ENCODE measurements at places on chromosomes 11 and 22.

- H3K27me3 ChIP-seq = no peaks in the 10 kb centered on the region
- no peak overlapping the region for H3K27ac ChIP-seq
- no peaks in the 10 kb centered on the region for H3K4me1 ChIP-seq
- DNase-seq = no peak
- no peak overlapping the region for H3K4me3 ChIP-seq
Observed at GRCh38 chr11:110035357-110035756, 57.8 kb upstream of the ZC3H12C start.

GRCh38 chr11:110720431-110721275 lies 8.4 kb upstream of the ARHGAP20 start:
- H3K27me3 ChIP-seq = peaks cover 3% of the 10 kb centered on the region
- no peaks in the 10 kb centered on the region for H3K4me1 ChIP-seq
- no peaks in the 10 kb centered on the region for H3K36me3 ChIP-seq
- H3K27ac ChIP-seq = no peak overlapping the region
- DNase-seq = no peak

DNA sequence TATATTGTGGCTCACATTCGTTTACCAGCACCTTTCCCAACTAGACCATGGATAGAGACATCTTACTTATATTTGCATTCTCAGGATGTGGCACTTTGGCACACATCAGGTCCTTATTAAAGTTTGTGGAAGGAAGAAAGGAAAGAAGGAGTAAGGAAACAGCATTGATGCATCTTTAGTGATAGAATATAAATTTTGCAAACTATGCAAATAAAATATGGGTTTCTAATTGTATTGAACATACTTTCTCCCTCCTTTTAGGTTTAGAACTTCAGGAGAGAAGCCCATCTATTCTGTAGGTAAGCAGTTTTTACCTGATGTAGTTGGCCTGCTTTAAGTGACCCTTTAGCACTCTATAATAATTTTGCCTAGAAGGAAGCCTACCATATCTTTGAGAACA lies 20.4 kb downstream of the MRPL48 start:
- no peak for DNase-seq
- H3K4me3 ChIP-seq = no peak overlapping the region
- no peaks in the 10 kb centered on the region for H3K4me1 ChIP-seq
- peaks cover 14% of the 10 kb centered on the region for H3K36me3 ChIP-seq
- H3K27ac ChIP-seq = no peak overlapping the region

DNA sequence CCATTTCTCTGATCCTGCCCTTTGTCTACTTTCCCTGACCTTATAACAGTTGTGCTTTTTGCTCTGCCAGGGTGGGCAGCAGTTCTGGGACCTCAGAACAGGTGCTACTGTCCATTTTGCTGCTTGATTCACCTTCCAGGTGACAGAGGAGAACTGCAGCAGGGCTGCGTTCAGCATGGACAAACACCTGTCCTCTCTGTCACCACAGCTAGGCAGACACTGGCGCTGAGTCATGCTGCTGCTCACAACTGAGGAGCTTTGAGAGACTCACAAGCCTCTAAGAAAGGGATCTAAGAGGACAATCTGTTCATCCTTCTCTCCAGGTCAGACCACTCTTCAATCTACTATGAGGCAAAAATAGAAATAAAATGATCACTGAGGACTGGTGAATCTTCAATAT lies 1144.5 kb upstream of the CCDC90B start:
- no peak overlapping the region for H3K27ac ChIP-seq
- no peaks in the 10 kb centered on the region for H3K4me1 ChIP-seq
- H3K27me3 ChIP-seq = no peaks in the 10 kb centered on the region
- no peaks in the 10 kb centered on the region for H3K36me3 ChIP-seq
- no peak for DNase-seq

DNA sequence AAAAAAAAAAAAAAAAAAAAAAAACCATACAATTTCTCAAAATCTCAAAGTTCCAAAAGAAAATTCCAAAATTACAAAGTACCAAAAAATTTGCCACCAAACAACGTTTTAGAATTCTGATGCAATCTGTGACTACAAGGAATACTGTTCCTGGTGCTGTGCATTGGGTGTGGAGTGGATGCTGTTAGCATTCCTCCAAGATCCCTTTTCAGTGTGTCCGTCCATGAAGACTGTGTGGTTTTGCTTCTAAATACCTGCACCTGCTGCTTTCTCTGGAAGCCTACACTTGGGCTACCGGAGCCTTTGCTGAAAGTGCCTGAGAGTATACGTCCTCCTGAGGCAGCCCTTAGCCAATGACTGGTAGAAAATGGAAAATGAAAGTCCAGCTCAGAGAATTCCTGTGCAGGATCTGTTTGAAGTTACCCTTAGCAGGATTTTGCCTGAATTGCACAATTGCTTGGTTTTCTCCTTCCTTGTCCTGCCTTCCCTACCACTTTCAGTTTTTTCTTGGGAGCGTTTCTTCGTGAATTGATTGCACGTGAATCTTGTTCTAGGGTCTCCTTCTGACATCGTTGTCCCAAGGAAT lies 140.8 kb downstream of the TRPC6 start:
- H3K4me1 ChIP-seq = no peaks in the 10 kb centered on the region
- H3K27me3 ChIP-seq = no peaks in the 10 kb centered on the region
- DNase-seq = no peak
- no peak overlapping the region for H3K4me3 ChIP-seq
- H3K36me3 ChIP-seq = no peaks in the 10 kb centered on the region
- H3K27ac ChIP-seq = no peak overlapping the region

- H3K4me1 ChIP-seq = no peaks in the 10 kb centered on the region
- no peaks in the 10 kb centered on the region for H3K36me3 ChIP-seq
- no peak overlapping the region for H3K4me3 ChIP-seq
- no peaks in the 10 kb centered on the region for H3K27me3 ChIP-seq
- DNase-seq = no peak
Observed at GRCh38 chr11:25928076-25928475, 403.9 kb upstream of the ANO3 start.

DNA sequence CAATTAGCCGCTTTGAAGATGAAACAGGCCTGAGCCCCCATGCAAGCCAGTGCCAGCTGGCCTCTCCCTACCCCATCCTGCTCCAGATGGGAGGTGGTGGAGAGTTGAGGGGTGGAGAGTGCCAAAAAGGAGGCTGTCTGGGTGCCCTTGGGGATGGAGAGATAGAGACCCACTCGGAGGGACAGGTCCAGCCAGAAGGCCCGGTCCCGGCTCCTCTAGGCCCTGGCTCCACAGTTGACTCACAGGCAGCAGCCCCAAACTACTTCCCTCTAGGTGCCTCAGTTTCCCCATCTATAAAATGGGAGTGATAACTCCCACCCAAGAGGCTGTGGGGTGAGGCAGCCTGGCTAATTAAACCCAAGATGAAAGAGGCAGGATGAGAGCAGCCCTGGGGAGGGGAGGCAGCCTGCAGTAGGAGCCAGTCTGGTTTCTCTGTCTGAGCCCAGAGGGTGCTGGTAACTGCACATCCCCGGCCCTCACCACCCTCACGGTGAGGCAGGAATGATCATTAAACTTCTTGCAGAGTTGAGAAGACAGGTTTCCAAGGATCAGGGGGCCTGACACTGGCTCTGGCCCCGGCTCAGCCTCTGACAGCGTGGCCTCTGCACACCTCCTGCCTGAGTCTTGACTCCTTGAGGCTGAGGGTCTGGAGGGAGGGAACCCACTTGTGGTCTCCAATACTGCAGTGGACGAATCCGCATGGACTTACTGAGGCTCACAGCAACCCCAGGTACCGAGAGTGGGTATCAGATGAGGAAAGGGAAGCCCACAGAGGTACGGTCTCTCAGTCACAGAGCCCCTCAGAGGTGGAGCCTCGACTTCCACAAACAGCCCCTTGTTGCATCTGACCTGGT lies 1.4 kb upstream of the AP5B1 start:
- no peak overlapping the region for H3K4me3 ChIP-seq
- no peaks in the 10 kb centered on the region for H3K27me3 ChIP-seq
- H3K4me1 ChIP-seq = peaks cover 52% of the 10 kb centered on the region
- no peak for DNase-seq
- H3K36me3 ChIP-seq = peaks cover 21% of the 10 kb centered on the region
- H3K27ac ChIP-seq = no peak overlapping the region

DNA sequence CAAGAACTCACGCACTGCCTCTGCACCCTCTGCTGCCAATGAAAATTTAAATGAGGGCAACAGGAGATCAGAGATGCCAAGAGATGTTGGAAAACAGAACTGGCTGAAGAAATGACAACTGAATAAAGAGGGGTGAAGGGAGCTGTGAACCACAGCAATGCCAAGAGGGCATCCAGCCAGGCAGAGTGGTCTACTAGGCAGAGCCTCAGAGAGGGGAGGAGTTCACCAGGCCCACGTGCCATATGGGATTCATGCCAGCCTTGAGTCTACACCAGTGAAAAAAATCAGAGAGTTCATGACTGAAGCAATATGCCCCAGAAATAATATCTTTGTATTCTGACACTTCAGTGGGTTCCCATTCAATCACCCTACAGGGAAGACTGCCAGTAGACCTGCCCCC lies 4.4 kb downstream of the APOL2 start:
- no peak for DNase-seq
- H3K36me3 ChIP-seq = peaks cover 12% of the 10 kb centered on the region
- no peak overlapping the region for H3K4me3 ChIP-seq
- peaks cover 39% of the 10 kb centered on the region for H3K4me1 ChIP-seq
- H3K27me3 ChIP-seq = no peaks in the 10 kb centered on the region

DNA sequence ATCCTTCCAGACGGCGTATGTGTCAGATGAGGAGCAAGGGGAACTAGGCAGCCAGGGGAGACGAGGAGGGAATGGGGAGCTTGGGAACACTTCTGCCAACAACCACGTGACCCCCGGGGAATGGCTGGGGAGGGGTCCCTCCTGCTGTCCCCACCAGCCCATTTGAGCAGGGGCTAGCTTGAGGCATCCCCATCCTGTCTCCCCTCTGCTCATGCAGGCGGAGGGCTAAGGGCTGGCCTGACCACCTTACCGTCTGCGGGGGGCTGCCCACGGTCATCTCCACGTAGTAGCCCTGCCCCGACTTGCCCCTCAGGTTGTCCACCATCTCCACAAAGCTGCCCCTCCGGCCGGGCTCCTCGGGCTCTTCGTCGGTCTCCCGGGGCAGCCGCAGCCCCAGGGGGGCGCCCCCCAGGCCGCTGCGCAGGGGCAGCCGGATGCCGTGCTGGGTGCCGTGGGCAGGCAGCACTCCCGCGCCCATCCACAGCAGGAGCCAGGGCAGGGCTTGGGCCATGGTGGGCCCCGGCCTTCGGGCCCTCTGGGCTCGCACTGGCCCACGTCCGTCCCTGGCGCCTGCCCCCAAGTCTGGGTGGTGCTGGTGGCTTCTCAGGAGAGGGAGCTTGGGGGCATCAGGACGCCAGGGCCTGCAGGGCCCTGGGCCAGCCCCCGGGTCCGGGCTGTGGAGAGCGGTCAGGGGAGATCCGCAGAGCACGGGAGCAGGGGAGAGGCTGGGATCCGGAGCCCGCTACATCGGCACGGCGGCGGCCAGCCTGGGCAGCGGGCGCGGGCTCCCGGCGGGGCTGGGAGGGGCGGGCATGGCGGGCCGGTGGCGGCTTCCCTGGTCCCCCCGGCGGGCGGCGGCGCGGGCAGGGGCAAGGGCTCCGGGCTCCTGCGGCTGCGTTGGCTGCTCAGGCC lies 515 bp downstream of the BACE1 start:
- peaks cover 3% of the 10 kb centered on the region for H3K4me1 ChIP-seq
- no peaks in the 10 kb centered on the region for H3K27me3 ChIP-seq
- peak; percentile 21 for DNase-seq
- H3K27ac ChIP-seq = no peak overlapping the region
- H3K36me3 ChIP-seq = no peaks in the 10 kb centered on the region

DNA sequence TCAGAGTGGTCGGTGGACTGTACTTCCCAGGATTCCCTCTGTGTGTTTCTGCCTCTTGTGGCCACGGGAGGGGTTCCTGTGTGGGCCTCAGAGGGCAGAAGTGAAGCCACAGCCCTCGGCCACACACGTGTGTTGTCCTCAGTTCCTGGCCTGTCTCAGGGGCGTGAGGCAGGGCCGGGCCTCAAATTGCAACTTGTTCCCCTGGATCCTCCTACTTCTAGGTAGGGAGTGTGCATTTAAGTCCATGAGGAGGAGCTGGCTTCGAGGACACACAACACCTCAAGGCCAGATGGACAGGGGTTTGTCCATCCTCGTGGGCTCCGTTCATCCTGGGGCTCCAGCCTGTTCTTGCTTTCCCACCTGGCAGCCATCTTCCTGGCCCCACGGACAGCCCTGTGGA lies 573.0 kb downstream of the TBC1D22A start:
- H3K4me3 ChIP-seq = no peak overlapping the region
- H3K27me3 ChIP-seq = no peaks in the 10 kb centered on the region

- H3K4me1 ChIP-seq = peaks cover 2% of the 10 kb centered on the region
- H3K27ac ChIP-seq = no peak overlapping the region
- peak; percentile 58 for DNase-seq
- H3K4me3 ChIP-seq = peak overlapping the region; percentile 28
- H3K27me3 ChIP-seq = no peaks in the 10 kb centered on the region
- no peaks in the 10 kb centered on the region for H3K36me3 ChIP-seq
Observed at GRCh38 chr11:554428-555226, 5.9 kb downstream of the LMNTD2 start.

DNA sequence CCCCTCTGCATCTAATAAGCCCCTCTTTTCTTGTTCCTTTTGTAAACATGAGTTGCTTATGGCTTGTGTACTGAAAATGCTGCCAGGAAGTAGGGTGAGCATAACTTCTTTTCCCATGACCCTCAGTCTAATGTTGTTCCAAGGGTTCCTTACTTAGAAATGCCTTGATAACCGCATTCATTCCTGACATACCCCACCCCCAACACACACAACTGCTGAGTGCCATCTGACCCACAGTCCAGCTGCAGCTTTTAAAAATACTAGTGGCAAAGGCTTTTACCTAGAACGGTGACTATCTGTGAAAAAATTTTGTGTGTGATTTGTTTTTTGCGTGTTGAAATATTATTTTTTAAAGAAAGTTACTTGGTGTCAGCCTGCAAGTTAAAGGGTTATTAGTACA lies 52.6 kb downstream of the ARHGAP42 start:
- H3K27me3 ChIP-seq = no peaks in the 10 kb centered on the region
- no peaks in the 10 kb centered on the region for H3K4me1 ChIP-seq
- H3K36me3 ChIP-seq = no peaks in the 10 kb centered on the region
- H3K4me3 ChIP-seq = no peak overlapping the region

DNA sequence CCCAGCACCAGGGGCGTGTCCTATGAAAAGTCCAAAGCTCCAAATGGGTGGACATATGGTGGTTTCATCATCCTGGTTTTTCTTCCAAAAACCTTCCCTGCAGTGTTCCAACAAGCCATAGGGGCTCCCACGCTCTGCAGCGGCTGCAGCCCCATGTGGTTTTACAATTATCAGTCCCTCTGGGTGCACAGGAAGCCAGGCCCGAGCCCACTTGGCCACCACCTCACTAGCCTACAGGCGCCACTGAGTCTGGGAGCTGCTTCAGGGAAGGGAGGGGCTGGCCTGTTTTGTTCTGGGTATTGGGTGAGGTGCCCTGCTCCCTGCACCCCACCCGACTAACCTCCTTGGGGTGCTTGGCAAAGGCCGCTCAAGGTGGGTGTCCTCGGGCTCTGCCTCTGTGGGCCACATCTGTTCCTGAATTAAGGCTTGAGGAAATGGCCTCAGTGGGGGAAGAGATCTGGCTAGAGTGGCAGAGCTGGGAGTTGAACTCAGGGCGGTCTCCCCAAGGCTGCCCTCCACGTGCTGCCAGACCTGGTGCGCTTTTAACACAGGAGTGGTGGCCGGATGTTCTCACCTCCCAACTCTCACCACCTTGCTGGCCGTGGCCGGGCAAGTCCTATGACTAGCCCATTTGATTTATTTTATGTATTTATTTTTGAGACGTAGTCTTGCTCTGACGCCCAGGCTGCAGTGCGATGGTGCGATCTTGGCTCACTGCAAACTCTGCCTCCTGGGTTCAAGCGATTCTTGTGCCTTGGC lies 5.3 kb upstream of the CDC42BPG start:
- peaks cover 89% of the 10 kb centered on the region for H3K4me1 ChIP-seq
- H3K27me3 ChIP-seq = no peaks in the 10 kb centered on the region
- peak overlapping the region; percentile 93 for H3K27ac ChIP-seq
- DNase-seq = no peak
- peaks cover 28% of the 10 kb centered on the region for H3K36me3 ChIP-seq
- no peak overlapping the region for H3K4me3 ChIP-seq

GRCh38 chr11:68271781-68272608 lies at the start of gene C11orf24:
TSS of gene C11orf24 (minus strand) at chr11:68271973. CDS start at chr11:68263767, 8,206 bp downstream.
- peaks cover 11% of the 10 kb centered on the region for H3K36me3 ChIP-seq
- peak within 1 kb of the TSS; percentile 86 for H3K27ac ChIP-seq
- peak within 1 kb of the TSS; percentile 82 for H3K4me3 ChIP-seq
